COLO829 (cell line): ENCODE measurements at places on chromosomes 5 and 9.
A peak's percentile ranks its signal among the peaks of the same experiment; 100 is the strongest.

- peak; percentile 4 for DNase-seq
These were observed 700.2 kb downstream of the IRX1 start for GRCh38 chr5:4295663-4296339.

DNA sequence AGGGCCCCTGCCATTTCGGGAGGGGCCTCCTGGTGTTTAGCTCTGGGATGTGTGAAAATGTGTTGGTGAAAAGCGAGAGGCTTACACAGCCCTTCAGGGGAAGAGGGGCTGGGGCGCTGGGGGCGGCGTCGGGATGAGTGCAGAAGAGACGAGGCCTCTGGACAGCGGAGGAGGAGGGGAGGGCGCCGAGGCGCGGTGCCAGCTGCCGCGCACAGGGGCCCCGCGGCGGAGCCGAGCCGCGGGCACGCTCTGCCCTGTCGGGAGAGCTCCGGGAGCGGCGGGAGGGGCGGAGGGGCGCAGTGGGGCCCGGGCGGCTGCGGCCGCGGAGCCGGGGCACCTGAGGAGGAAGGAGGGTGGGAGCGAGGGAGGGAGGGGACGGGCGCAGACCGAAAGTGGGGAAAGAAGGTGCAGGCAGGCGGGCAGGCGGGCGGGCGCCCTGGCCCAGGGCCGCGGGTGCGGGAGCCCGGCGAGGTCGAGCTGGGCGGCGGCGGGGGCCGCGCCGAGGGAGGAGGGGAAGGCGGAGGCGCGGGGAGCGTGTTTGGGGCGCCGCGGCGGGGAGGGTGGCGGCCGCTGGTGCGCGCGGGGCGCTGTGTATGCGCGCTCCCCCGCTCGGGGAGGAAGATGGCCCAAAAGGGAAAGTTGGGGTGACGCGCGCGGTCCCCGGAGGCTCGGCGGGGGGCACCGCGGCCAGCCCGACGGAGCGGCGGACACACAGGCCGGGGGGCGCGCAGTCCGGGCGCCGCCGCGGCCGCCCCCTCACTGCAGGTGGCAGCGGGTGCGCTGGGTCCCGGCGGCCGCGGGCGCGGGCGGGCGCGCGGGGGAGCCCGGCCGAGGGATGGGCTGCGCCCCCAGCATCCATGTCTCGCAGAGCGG lies at the start of gene PDE8B:
Gene PDE8B, plus strand, starts transcription at position 590 of the 873 bp plus-strand sequence. Its CDS starts 246 bp downstream, at position 836.
- DNase-seq: no peak

DNA sequence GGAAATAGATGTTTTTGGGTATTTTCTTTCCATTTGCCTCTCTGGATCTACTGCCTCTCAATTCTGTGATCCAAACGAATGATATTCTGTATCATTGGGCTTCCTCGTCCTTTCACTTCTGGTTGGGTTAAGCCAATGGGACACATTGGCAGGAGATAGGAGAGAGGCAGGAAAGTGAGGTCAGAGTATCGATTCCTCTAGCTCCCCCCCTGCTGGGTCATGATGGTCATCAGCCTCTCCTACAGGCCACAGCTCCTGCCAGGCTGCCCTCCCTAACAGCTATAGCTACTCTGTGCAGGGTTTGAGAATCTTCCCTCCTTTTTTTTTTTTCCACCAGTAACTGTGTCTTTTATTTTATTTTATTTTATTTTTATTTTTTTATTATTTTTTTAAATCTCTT lies 39.4 kb downstream of the APBA1 start:
- DNase-seq: no peak

- DNase-seq: no peak
These were observed 515.3 kb downstream of the TLE1 start for GRCh38 chr9:81174023-81174422.

DNA sequence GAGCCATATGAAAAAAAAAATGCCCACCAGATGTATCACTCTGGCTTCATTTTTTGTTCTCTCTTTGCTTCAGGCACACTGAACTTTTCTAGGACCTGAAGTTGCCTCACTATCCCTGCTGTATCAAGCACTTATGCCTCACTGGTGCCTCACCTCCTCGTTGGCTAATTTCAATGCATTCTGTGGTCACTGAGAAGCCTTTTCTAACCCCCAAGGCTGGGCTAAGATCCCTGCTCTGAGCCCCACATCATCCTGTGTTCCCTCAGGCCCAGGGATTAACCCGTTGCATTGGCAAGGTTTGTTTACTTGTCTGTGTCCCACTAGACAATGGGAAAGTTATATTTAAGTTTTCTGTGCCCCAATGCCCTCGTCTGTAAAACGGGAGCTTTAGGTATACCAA lies 362.7 kb downstream of the OSTF1 start:
- no peak for DNase-seq

DNA sequence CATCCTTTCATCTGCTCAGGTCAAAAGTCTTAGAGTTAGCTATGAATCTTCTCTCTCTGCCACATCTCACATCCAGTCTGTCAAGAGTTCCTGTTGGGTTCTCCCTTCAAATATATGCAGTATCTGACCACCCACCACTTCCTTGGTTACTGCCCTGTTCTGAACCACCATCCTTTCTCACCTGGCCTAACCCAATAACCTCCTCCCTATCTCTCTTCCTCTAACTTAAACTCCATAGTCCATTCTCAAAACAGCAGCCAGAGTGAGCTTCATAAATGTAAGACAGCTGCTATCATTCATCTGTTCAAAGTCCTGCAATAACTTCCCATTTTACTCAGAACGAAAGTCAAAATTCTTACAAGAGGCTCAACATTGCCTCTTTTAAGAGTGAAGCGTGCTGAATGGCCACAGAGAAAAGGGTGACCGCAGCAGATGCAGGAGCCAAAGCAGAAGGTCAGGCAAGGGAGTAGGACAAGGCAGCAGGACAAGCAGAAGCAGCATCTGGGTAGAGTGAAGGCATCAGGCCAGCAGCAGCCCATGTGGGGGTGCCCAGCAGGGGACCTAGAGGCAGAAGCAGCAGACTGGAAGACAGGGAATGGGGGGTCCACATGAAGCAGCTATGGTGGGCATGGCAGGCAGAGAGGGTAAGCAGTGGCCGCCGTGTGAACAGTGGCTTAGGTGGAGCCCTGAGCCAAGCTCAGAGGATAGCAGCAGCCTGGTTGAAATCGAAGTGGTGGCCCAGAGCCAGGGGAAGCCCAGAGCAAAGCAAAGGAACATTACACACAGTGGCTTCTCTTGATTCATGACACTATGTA lies 39.3 kb upstream of the CDC42SE2 start:
- DNase-seq: no peak

GRCh38 chr9:109597496-109597895 lies 99.4 kb upstream of the PTPN3 start:
- no peak for DNase-seq

- DNase-seq: no peak
These were observed 117.5 kb downstream of the SLC1A3 start for GRCh38 chr5:36723912-36724311.

GRCh38 chr9:135087489-135087792 lies at the start of gene OLFM1:
Gene OLFM1, plus strand, starts transcription at chr9:135087668. Its CDS starts 322 bp downstream, at chr9:135087990.
- peak; percentile 60 for DNase-seq

GRCh38 chr5:13595978-13596377 lies 348.5 kb downstream of the DNAH5 start:
- DNase-seq: no peak

GRCh38 chr5:44402084-44402483 lies 12.9 kb upstream of the FGF10 start:
- no peak for DNase-seq

GRCh38 chr5:24642022-24642421 lies 2.8 kb downstream of the CDH10 start:
- no peak for DNase-seq

GRCh38 chr5:93926831-93927620 lies 185.6 kb upstream of the POU5F2 start:
- no peak for DNase-seq

- no peak for DNase-seq
These were observed 2.4 kb upstream of the TNPO1 start for GRCh38 chr5:72814104-72814503.

- no peak for DNase-seq
These were observed 37.5 kb downstream of the PSMB7 start for GRCh38 chr9:124377551-124378406.

DNA sequence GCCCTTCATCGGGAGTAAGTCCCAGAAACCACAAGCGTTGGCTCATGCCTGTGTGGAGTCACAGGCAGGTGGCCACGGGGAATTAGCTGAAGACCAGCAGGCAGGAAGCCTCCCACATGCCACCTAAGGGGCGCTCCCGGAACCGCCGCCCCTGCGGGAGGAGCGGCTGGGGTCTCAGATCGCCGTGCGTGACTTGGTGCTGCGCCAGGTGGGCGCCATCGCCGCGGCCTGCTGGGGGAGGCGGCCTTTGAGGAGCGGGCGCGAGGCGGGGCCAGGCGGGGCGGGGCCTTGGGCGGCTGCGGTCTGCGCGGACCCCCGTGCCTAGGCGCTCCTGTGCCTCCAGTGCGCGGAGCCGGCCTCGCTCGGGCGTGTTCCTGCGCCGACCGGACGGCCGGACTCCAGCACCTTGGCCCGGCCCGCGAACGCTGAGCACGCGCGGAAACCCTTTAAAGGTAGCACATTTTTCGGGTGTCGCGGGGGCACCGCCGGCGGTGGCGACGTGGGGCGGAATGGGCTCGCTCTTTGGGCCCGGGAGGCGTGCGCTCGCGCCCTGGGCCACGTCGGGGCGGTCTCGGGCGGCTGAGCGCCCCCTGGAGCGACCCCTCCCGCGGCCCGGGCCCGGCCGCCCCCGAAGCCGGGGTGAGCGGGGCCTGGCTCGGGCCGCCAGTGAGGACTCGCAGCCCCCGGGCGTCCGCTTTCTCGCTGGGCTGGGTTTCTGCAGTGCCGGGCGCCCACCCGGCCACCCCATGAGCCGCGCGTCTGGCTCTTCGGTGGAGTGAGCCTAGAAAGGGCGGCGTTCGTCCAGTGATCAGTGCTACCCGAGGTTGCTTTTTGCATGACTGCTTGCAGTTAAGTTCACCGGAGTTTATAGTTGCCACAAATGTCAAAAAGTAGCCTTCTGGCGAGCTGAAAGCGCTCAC lies 24.5 kb downstream of the LECT2 start:
- no peak for DNase-seq

- DNase-seq: no peak
These were observed 22.5 kb upstream of the SNX18 start for GRCh38 chr5:54495027-54495426.

DNA sequence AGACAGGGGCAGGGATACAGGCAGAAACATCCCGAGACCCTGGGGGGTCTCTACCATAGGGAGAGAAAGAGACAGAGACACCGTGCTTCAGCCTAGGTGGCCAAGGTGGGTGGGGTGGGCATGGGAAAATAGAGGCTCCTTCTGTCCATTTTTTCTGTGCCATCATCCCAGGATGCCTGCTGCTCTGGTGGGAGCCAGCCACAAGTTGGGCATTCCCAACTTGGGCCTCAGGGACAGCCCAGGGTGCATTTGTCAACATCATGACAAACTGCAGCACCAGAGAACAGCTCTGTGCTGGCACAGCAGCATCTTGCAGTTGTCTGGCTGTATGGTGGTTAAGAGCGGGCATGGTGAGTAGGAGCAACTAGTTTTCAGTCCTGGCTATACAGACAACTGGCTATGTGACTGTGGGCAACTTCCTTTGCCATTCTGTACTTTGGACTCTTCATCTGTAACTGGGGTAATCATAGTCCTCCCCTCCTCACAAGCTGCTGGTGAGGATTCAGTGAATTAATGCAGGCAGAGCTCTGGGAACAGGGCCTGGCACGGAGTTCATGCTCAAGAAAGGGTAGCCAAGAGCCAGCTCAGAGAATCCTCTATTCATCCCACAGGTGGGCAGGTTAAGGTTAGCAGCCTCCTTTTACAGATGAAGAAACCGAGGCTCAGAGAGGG lies 100.4 kb downstream of the RGS3 start:
- DNase-seq: no peak

DNA sequence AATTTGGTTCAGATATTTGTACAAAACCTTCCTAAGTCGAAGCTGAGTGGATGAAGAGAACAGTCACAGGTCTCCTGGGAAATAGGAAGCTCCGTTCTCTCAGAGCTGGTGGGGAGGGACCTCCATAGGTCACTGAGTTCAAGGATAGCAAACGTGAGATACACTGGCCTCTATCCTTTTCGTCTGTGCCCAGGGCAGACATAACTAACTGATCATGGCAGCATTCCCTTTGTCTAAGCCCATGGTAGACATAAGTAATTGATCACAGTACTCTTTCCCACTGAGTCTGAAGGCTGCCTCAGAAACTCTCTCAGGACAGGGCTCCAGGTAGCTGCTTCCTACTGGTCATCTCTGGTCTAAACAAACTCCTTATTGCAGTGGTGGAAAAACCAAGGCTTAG lies 12.3 kb upstream of the CORO2A start:
- DNase-seq: no peak

- no peak for DNase-seq
These were observed 131.4 kb downstream of the FGF10 start for GRCh38 chr5:44257653-44258365.

DNA sequence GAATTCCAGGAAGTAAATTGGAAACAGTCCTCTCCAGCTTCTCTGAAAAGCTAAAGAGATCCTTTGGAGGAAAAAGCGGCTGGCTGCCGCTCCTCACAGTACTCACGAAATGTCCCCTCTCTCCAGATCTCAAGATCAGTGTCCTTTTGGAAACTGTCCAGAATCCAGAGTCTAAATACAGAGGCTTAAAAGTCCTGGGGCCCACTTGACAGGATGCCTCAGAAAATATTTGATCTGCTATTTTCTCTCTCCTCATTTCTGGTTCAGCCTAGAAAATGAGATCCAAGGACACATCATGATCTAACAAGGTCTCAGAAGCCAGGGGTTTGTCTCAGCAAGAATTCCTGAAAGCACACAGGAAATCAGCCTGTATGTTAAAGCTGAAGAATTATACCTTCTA lies 7.2 kb downstream of the C1QTNF2 start:
- DNase-seq: no peak

GRCh38 chr5:169157064-169157463 lies 143.9 kb downstream of the SLIT3 start:
- no peak for DNase-seq

DNA sequence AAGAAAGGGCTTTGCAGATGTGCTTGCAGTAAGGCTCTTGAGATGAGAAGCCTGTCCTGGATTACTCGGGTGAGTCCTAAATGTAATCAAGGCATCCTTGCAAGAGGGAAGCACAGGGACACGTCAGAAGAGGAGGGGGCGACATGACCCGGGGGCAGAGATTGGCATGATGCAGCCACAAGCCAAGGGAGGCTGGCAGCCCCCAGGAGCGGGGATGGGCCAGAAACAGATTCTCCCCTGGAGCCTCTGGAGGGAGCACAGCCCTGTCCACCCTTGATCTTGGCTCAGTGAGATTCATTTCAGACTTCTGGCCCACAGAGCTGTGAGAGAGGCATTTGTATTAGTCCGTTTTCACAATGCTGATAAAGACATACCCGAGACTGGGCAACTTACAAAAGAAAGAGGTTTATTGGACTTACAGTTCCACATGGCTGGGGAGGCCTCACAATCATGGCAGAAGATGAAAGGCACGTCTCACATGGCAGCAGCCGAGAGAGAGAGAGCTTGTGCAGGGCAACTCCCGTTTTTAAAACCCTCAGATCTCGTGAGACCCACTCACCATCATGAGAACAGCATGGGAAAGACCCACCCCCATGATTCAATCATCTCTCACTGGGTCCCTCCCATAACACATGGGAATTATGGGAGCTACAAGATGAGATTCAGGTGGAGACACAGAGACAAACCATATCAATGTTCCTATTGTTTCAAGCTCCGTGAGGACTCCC lies 76.1 kb downstream of the ADAMTS2 start:
- no peak for DNase-seq
